ENCODE measurements at places on chromosomes 5 and 9.

- no peak for DNase-seq
Observed at GRCh38 chr9:17315341-17315740, 180.5 kb downstream of the CNTLN start.

DNA sequence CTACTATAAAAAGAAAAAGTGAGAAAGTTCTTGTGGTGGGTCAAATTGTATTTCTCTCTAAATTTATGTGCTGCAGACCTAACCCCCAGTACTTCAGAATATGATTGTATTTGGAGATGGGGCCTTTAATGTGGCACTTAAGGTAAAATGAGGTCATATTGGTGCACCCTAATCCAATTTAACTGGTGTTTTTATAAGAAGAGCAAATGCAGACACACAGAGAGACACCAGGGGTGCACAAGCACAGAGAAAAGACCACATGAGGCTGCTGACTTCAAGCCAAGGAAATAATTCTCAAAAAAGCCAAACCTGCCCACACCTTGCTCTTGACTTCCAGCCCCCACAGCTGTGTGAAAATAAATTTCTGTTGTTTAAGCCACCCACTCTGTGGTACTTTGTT, 80.2 kb upstream of the HTR4 start:
- DNase-seq, result no peak

- DNase-seq, result no peak
Observed at GRCh38 chr5:22057012-22057411, 796.1 kb downstream of the CDH12 start.

GRCh38 chr5:151288180-151288579, 15.4 kb downstream of the SLC36A3 start:
- no peak for DNase-seq

GRCh38 chr9:120932086-120932823, 5.7 kb upstream of the TRAF1 start:
- DNase-seq, result no peak

- no peak for DNase-seq
Observed at GRCh38 chr9:107229241-107229741, 53.8 kb upstream of the RAD23B start.

GRCh38 chr5:90680921-90681563, 122.4 kb downstream of the ADGRV1 start:
- DNase-seq, result no peak

DNA sequence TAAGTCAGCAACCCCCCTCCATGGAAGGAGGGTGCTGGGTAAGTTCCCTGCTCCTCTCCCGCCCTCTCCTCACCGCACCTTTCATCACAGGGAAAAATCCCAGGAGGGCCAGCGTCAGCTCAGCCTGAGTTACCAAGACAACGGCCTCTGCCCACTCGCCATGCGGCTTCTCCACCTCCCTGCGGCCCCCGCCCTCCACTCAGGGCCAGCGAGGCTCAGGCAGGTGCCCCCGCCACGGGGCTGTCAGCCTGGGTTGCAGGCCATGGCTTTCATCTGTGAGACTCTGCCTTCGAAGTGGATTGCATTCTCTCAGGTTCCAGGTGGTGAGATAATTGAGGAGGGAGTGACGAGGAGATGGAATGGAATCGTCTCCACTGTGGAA, 27.2 kb upstream of the LAMC3 start:
- DNase-seq, result no peak

DNA sequence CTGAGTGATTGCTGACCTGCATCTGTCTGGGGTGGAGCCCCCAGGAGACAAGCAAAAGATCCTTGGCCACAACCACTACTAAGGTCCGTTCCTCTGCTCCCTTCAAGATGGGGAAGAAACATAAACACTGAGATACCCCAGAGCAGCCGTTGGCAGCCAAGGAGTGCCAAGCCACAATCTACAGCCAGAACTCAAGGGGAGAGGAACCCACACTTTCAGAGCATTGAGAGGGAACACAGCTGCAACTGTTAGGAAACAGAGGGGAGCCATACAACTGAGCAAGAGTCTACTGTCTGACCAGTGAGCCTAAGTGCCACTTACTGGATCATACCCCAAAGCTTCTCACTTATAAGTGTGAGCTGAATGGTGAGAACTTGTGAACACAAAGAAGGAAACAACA, 44.6 kb upstream of the ADRB2 start:
- no peak for DNase-seq

- DNase-seq, result no peak
Observed at GRCh38 chr5:7207979-7208378, 188.0 kb upstream of the ADCY2 start.

- DNase-seq, result no peak
Observed at GRCh38 chr5:180138976-180139730, 67.6 kb upstream of the RNF130 start.

- no peak for DNase-seq
Observed at GRCh38 chr5:132526974-132527564, 16.3 kb downstream of the IL5 start.

DNA sequence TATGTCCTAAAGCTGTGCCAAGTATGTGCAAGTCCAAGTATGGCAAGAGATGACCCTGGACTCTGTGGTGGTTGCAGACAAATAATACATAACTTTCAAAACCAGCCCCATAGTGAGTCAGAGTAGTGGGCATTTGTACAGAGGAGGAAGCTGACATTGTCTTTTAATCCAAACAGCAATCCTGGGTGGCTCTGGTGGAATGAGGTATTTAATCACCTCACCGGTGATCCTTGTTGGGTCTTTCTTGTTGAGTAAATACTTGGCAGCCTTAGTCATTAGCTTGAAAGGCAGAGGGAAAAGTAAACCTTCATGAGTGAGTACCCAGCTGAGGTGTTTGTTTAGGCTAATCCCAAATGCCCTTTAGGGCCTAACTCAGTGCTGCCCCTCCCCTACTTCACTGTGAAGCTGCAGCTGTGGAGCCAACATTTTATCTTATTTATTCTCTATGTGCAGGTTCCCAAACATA, 148.7 kb upstream of the SLC12A2 start:
- no peak for DNase-seq

DNA sequence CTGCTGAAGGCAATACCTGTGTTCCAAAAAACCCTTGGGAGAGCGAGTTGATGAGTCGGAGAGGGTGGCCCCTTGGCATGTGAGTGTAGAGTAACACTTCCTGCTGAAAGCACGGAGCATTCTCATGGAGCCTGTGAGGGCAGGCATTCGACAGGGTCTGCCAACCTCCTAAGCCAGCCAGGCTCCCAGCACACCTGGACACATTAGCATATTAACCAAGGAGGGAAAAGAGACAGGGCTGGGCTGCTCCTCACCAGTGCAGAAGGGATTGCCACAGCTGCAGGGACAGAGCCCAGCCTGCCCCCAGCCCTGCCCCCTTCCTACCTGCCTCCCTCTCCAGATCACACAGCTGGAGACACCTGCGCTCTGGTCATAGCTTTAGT, 46.4 kb upstream of the SEMA4D start:
- no peak for DNase-seq

GRCh38 chr9:109794361-109795012, 14.5 kb downstream of the PALM2AKAP2 start:
- DNase-seq, result no peak

DNA sequence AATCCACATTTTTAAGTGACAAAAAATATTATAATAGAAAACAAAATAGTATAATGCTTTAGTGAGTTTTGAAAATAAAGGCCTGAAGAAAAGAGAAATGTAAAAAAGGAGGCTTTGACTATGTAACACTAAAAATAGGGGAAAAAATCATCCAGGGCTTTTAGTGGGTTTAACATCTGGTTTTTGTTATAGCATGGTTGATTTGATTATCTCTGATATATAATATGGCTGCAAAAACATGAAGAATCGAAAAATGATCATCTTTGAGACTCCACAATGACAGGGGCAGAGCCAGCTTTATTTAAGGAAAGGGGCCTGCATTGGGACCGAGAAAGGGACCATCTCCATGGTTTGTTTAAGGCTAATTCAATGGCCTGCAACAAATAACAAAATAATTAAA, 393.8 kb downstream of the PLK2 start:
- no peak for DNase-seq

GRCh38 chr9:138071731-138072130, 194.1 kb downstream of the CACNA1B start:
- DNase-seq, result no peak

DNA sequence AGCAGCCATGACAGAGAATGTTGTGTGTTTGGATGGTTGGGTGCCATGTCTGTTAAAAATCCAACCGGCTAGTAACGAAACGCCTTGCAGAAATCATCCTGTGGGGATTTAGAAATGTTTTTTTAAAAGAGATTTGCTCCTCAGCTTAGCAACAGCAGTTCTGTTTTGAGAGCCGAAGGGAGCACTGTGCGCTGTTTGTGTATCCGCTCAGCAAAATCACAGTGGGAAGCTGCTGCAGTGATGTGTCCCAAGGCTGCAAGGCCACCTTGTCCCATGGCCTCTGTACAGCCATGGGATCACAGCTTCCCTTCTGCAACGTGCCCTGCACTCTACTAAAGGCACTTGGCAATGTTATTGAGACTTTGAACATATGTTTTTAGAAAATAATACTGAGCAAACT, 40.9 kb downstream of the TRIO start:
- DNase-seq, result no peak

DNA sequence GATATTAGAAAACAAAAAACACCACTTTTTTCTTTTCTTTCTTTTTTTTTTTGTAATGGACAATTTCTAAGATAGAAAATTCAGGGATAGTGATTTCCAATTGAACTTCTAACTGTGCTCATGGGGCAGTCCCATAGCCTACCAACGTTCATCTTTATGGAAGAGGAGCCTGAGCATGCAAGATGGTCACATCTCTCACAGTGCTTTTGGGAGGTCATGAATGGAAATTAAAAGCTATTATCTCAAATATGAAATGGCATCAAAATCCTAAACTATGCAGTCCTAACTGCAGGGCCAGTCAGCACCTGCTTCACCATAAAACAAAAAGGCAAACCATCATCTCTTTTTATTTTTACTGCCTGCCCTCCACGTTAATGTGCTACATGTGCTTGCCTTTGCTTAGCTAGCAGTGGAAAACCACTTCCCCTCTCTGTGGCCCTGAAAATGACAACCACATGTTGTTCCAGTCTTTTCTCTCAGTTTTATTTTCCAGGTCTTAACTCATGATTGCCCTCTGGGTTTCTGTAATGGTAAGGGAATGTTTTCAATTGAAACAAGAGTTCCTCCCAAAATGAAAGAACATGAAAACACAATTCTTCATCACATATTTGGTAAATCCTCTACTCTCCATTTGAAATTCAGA, 16.7 kb downstream of the IFNB1 start:
- peak; percentile 67 for DNase-seq

- no peak for DNase-seq
Observed at GRCh38 chr5:6692906-6693305, 20.3 kb upstream of the TENT4A start.

DNA sequence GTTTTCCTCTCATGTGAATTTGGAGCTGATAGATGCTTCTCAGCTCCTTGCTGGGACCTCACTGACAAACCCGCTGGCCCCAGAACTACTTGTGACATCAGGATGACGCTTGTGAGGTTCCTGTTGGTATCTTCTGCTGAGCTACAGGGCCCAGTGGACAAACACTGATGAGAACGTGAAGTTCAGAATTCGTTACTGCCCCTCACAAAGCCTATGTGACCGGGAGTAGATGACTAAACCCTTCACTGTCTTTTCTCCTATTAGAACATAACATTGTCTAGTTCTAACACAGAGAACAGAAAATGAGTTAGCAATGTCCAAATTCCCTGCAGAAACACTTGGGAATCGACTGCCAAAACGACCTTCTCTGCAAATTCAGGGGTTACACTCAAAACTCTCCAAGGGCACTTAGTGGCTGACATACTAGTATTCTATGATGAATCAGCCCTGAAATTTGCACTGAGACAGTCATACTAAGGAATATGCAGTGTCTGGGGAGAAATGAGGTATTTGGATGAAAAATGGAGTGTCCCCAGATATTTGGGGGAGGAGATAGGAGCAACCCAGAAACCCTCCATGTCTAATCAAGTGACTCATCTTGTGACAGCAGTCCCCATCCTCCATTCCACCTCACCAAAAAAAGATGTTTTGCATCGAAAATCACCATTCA, 143.2 kb upstream of the TRIM32 start:
- DNase-seq, result peak; percentile 45

DNA sequence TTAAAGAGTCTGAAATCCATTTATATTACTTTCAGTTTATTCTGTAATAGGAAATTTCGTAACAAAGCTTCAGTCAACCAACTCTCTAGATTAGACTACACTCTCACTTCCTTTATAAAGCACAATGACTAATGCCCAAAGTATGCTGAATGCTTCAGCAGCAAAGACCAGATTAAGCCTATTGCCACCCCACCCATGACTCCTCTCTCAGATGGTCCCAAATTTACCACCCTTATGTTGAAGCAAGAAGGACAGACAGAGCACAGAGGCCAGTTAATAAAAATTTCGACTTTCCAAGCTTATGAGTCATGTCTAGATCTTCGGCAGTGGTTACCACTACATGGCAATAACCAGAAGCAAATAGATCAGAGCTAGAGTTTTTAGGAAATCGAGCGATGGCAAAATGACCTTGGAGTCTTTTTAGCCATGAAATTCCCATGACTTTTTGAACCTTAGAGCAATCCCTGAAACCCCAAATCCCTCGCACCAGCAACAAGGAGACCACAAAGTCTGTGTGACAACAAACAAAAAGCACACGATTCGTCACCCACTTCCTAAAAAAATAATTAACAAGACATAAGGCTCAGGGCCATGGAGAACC, 287.8 kb upstream of the RASA1 start:
- DNase-seq, result no peak

- no peak for DNase-seq
Observed at GRCh38 chr9:124522121-124523098, 15.2 kb upstream of the NR5A1 start.

DNA sequence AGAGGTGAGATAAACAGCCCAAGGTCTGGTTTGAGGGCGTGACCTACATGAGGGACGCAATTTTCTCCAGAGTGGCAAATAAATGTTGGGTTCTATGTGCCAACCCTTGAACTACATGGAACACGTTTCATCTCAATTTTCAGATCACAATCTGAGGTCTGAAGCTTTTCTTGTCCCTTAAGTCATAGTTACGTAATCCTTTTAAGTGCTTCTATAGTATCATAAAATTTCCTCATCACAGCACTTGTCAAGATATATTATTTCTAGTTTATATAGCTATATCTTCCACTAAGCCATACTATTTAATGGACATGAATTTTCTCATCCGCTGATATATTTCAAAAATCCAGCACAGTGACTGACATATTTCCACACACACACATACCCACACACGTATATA, 53.1 kb upstream of the GRIN3A start:
- DNase-seq, result no peak

DNA sequence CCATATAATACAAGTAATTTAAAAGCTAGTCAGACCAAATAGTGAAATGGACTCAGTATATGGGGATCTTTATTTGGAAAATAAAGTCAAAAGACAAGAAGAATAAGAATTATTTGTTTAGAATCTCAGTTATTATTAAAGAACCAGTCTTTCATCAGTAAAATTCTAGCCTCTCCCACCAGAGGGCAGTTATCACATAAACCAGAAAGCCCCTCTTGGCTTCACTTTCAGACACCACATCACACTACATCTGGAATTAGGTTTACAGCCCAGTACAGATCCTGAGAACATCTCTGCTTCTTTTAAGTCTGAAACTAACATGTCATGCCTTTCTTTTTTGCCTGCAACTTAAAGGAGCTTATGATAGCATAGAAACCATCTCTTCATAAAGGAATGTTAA, 12.2 kb upstream of the HSPB3 start:
- DNase-seq, result peak; percentile 5

Measured in brain pericyte (primary cell).